HepG2 (cell line): ENCODE measurements at places on chromosomes 1 and 21. TPM values are rescaled to one million over a fixed set of nuclear protein-coding genes. Genes with fewer than 3 reads are reported as not detected.

- no peak overlapping the region for H3K27ac ChIP-seq
- H3K36me3 ChIP-seq = no peaks in the 10 kb centered on the region
- DNase-seq = no peak
- peaks cover 3% of the 10 kb centered on the region for H3K27me3 ChIP-seq
- no peaks in the 10 kb centered on the region for H3K4me1 ChIP-seq
Measured at GRCh38 chr1:22275626-22276395, 132.9 kb upstream of the WNT4 start.

- no peaks in the 10 kb centered on the region for H3K27me3 ChIP-seq
- no peak overlapping the region for H3K27ac ChIP-seq
- DNase-seq = no peak
- peaks cover 37% of the 10 kb centered on the region for H3K4me1 ChIP-seq
Measured at GRCh38 chr1:116390195-116390594, 17.2 kb downstream of the ATP1A1 start.

- H3K27me3 ChIP-seq = no peaks in the 10 kb centered on the region
- no peak overlapping the region for H3K27ac ChIP-seq
- no peak overlapping the region for H3K4me3 ChIP-seq
- H3K4me1 ChIP-seq = no peaks in the 10 kb centered on the region
- DNase-seq = no peak
Measured at GRCh38 chr21:18006691-18007090, 187.5 kb upstream of the C21orf91 start.

The SZRD1 gene
- total RNA-seq = 28.5 and 38.6 TPM in 2 replicates

The NBPF10 gene
- 0.36 and 0.49 TPM in 2 replicates for total RNA-seq
